ENCODE measurements at places on chromosomes 6 and 20.

- no peak for DNase-seq
Observed at GRCh38 chr20:16541878-16542277, 31.4 kb downstream of the KIF16B start.

DNA sequence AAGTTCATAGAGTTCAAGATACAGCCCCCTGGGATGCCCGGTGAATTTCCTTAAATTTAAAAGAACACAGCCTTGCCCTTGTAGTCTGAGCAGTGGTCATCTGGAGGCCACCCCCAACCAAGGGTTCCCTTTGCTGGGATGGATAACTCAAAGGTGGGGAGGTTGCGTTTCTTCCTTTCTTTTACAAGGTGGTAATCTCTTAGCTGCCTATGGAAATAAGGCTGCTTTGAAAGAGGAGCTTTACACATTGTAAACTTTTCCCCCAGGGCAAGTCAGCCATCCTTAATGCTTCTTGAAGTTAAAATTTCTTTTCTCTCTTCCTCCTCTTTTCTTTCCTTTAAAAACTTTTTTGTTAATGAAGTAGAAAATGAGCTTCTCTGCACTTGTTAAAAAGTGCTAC is 71.2 kb upstream of the PRDM1 start:
- DNase-seq: no peak

DNA sequence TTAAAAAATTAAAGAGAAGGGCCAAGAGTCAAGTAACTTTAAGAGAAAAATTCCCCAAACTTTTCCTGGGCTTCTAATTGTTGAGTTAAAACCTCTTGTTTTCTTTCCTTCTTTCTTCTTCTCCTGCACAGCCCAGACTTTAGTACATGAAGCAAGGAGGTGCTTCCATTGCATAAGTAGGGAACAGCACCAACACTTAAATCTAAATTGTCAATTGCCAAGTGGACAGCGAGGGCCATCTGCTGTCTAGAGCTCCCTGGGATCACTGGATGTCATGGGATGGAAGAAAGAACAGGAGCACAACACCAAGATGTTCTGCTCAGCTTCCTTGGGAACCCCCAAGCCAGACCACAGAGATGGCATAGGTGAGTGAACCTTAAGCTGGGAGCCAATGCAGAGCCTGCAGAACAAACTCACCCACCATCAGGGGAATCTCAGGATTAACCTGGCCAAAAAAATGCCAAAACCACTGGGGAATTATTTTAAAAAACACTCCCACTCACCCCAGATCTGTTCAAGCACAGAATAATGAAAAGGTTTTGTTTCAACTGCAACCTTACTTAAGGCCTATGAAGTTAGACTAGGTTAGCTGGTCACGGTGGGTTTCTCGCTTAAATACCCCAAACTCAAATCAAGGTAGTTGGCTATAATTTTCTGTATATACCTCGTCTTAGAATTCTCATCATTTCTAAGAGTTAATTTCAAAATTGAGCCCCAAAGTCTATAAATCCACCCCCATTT is 67.8 kb downstream of the TNFRSF21 start:
- DNase-seq: no peak

DNA sequence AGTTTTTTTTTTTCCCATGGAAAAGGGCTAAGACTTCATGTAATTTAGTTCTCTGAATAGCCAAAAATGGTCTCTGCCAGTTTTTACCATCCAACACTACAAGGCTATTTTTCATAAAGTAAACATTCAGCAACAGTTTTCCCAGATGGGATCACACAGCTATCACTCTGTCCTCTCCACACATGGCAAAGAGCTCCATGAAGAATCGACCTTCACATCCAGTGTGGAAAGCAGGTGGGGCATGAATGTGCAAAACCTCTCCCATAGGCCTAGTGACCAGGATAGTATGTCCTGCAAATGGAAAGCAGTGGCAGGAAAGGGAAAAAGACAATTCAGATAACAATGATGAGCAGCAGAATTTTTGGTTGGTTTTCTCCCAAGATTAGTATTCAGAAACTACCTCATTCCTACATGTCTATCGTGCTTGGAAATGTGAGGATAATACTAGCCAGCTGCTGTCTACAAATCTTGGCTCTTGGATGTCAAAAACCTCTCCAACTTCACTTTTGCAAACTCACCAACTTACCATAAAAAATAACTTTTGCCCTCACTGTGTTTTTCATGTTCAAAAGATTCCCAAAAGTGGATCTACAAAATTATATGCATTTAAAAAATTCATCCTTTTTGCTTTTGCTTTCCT is 159.7 kb upstream of the MCHR2 start:
- DNase-seq: no peak

DNA sequence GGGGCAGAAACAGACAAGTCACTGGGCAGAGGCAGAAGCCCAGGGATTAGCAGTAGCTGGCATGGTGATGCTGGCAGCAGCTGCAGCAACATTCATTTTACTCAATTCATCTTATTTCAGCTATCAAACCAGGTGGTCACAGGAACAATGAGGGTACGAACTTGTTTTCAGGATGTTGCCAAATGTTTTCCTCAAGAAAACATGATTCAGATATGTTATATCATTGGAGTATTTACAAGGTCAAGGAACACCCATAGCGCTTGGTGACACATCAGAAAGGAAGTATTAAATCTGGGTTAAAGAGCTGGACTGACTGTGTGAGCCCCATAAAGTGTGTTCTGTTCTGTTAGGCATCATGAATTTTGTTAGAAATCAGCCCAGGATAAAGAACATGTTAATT is 456.9 kb upstream of the ID4 start:
- DNase-seq: no peak
